Spinal cord (tissue), 10 donors: ENCODE measurements at places on chromosomes 3 and 15. TPM values are rescaled to one million over a fixed set of nuclear protein-coding genes. Genes with fewer than 3 reads are reported as not detected.

GPR62 gene
- total RNA-seq = 1.2 TPM

ZPLD1 gene
- 0.11 TPM for total RNA-seq

SV2B gene
- 6.6 TPM for total RNA-seq

ROPN1 gene
- total RNA-seq = not detected

RETNLB gene
- not detected for total RNA-seq
